GM12864 (cell line): ENCODE measurements at places on chromosomes 13 and 19.
A peak's percentile ranks its signal among the peaks of the same experiment; 100 is the strongest.

- DNase-seq, result no peak
Measured at GRCh38 chr13:30898070-30898469, 8.0 kb upstream of the MEDAG start.

GRCh38 chr19:42088471-42089190 is 12.7 kb downstream of the ZNF574 start:
- DNase-seq, result no peak

DNA sequence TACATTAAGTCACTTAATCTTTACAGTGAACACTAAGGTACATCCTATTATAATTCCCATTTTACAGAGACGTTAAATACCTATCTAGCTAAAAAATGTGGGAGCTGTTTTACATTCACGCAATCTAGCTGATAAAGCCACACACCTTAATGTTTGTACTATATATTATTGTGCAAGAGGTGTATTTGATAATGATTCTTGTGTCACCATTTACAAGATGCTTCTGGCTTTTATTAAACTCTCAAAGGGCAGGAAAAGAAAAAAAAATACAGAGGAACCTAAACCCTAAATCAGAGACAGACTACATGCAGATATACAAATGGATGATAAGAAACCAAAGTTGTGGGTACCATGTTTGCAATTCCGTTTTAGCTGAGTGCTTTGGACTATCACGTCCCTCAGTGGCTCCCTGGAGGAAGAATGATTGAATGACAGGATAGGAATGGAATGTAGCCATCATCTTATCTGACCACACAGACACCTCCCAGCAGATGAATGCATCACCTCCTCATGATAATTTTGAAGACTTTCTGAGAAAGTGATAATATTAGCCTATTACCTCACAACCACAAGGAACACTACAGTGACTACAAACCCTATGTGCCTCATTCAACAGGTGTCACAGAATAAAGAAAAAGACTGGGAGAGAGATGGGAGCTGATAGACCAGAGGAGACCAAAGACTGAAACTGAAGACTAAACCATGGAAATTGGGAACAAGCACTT is 230.5 kb upstream of the SERP2 start:
- no peak for DNase-seq

- DNase-seq, result no peak
Measured at GRCh38 chr19:29785955-29786589, 25.7 kb upstream of the CCNE1 start.

GRCh38 chr13:99389520-99390304 is 82.5 kb upstream of the GPR183 start:
- no peak for DNase-seq

DNA sequence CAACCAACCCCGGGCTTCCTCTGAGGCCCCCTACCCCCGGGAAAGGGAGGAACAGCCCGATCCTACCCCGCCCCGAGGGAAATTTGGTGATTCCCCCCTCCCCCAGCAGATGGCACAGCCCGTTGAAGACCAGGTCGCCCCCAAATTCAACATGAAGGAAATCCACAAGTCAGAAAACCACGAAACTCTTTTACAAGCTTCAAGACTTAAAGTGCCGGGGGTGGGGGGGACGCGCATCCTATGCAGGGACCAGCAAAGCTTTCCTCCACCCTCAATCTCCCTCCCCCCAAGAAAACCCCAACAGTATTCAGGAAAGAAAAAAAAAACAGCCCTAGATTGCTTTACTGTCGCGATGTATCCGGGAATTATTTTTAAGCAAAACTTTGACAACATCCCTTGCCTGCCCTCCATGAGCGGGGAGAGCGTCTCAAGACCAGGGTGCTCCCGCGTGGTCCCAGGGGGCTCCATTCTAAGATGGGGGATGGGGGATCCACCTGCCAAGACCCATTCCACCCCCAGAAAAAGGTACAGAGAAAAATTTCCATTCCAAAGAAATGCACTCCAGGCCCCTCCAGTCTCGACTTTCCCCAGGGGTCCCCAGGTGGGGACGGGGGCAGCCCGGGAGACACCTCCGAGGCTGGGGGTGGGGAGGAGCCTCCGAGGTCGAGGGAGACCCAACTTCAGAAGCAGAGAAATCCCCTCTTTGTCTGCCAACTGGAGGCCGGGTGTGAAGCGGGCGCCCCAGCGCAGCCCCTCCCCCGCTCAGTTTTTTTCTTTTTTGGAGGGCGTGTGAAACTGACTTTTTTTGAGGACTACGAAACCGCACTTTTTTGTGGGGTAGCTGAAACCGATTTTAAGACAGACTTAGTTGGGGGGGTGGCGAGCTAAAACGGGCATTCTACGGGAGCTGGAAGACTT is 1.5 kb downstream of the TCF3 start:
- peak; percentile 88 for DNase-seq
